ENCODE measurements at places on chromosomes 2 and 18.

- no peak for DNase-seq
Observed at GRCh38 chr2:108988076-108988795, 784 bp downstream of the EDAR start.

- no peak for DNase-seq
Observed at GRCh38 chr18:35045121-35045520, 3.9 kb downstream of the MAPRE2 start.

- no peak for DNase-seq
Observed at GRCh38 chr2:24452502-24452885, 38.6 kb upstream of the NCOA1 start.

- DNase-seq = no peak
Observed at GRCh38 chr18:60910534-60910933, 422.7 kb upstream of the CDH20 start.

DNA sequence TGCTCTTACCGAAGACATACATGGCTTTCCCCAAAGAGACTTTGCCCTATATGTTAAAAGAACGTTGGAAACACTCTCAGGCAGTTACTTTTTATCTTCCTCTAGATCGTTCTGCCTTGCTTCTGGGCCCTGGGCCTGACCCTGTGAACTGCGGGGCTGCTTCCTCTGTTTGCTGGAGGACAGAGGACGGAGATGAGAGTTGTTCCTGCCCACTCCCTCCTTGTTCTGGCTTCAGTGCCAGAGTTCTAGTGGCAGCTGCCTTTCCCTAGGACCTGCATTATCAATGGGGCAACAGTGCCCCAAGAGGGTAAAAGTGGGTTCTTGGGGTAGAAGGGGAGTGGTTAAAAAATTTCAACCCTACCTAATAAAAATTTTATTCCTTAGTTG lies 6.5 kb upstream of the FN1 start:
- no peak for DNase-seq

DNA sequence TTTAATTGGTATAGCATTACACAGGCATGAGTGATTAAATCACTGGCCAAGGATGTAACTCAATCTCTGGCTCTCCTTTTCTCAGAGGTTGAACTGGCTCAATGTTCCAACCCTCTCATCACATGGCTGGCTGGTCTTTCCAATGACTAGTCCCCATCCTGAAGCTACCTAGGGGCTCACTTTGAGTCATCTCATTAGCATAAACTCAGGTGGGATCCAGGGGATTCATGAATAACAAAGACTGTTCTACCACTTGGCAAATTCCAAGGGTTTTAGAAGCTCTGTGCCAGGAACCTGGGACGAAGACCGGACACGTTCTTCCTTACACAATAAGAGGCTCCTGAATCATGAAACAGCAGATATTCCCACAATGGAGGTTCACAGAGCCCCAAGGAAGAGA lies 145.0 kb upstream of the SPATS2L start:
- no peak for DNase-seq

DNA sequence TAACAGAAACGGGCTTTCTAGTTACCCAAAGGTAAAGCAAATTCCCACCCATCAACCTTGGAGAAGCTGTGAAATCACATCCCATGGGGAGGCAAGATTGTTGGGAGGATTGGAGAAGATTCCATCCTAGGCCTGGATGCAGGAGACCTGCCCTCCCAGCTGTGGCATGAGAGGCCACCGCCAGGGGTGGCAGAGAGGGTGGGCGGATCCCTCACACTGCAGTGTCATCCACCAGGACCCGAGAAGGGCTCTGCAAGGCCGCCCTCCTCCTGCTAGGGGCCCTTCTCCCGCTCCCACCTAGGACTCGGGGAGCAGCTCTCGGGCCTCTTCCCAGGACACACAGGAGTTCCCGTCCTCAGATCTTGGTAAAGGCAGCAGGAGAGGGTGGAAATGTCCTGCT lies 15.5 kb upstream of the ATG16L1 start:
- no peak for DNase-seq

GRCh38 chr18:61982475-61982874 lies 89.7 kb upstream of the RNF152 start:
- DNase-seq = no peak

DNA sequence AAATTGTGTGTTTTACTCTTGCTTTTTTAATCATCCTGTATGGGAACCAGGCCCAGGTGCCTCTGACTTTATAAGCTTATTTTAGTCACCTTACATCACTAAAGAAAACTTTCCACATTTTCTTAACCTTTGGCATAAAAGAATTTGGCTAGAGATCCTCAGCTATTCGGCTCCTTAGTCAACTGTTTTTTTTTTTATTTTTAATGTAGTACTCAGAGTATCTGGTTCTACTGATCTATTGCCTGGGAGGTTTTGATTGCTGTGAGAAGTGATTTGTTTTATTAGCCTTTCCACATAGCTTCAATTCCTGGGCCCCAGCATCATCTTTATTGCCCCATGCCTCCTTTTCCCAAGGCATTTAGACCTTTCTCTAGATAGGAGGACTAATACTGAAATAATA lies 121.0 kb downstream of the MYO1B start:
- no peak for DNase-seq

DNA sequence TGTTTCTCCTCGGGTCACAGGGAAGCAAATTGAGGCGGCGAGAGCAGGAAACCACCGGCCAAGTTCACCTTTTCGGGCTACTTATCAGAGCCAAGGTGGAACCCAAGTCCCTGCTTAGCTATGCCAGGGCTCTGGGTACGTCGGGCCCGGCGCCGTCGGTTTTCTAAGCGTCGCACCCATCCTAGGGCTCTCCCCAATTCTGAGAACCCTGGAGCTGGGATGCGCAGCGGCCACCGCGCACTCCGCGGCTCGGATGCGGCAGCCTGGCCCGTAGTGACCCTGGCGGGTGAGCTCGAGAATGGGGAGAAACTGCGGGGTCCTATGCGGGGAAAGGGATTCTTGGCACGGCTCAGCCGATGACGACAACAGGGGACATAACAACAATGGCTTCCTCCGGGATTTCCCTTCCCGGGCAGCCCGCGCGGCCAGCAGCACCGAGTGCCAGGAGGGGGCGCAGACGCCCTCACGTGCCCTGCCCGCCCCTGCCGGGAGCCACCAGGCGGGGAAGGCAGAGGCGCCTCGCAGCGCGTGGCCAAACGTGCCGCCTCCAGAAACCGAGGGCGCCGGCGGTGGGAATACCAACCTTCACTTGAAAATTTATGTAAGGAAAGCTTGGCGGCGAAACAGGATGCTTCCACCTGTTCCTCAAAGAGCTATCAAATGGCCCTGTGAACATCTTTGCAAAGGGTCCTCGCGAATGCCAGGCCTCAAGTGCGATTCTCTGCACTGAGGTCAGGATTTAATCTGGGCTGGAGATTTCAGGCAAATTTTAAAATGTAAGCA lies 2.1 kb upstream of the SLC30A3 start:
- peak; percentile 51 for DNase-seq

DNA sequence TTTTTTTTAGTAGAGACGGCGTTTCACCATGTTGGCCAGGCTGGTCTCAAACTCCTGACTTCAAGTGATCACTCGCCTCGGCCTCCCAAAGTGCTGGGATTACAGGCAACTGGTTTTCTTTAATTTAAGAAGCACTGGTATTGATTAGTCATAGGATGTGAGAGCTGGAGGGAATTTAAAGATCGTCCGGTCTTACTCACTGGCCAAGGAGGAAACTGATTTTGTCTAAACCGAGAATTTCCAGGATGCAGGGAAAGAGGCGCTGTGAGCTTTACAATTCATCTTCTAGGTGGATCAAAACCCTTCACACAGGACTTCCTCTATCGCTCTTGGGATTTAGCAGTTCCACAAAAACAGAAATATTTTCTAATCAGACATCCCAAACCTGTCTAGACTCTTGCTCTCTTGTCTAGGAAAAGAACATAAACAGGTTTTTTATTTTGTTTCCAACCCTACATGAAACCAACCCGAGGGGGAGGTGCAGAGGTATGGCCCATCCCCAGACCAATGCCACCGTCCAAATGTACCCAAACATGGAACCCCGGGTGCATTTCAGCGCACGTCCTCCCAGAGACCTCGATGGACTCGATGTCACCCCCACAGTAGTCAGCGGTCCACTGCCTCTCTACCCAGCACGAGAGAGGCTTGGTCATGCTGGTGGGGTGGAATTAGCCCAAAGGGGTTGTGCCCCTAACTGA lies 12.5 kb upstream of the TUBB6 start:
- DNase-seq = no peak

- DNase-seq = no peak
Observed at GRCh38 chr2:38093527-38094165, 17.7 kb upstream of the CYP1B1 start.

DNA sequence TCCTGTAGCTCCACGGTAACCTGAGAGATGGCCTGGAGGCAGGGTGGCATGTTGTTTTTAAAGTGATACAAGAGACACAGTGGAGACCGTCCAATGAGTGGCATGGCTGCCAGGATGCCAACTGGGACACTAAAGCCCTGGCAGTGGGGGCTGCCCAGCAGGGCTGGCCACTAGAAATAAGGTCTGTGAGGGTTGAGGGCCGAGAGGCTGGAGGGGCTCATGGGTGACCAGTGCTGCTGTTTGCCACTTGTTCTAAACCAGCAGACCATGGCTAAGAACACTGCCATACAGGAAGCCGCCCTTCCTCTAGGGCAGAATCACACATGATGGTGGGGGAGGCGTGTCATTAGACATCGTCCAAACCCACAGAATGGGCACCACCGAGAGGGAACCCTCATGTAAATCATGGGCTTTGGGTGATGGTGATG lies 71.9 kb downstream of the ALPK2 start:
- DNase-seq = no peak

- DNase-seq = no peak
Observed at GRCh38 chr2:102021779-102022178, 30.0 kb downstream of the IL1R2 start.

DNA sequence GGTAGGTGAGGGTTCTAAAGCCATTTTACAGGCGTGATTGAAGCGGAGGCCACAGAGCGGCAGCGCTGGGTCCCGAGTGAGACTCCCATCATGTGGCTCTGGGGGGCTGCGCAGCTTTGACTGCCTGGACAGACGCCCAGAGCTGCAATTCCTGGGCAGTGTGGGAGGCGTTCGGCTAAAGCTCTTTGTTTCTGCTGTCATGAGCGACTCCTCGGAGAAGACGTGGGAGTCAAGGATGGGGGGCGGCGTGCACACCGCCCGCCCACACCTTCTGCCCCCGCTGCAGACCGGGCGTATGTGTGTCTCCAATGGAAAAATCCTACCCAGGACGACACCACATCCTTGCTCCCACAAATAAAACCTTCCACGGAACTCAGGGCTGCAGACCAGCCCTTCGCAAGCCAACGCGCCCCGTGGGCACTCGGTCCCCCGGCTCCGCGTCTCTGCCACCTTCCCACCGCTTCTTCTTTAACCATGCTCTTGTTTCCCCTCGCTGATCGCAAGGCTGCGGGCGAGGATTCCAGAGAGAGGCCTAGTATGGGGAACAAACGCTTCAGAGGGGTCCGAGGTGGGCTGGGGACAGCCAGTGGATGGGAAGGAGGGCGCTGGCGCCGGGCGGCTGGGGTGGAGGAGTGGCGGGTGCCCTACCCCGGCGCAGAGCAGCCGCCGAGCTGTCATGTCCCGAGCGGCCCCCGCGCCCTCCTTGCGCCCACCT lies 680 bp upstream of the LBH start:
- no peak for DNase-seq

GRCh38 chr2:123723706-123724105 lies 301.4 kb upstream of the CNTNAP5 start:
- DNase-seq = no peak

- DNase-seq = peak; percentile 16
Observed at GRCh38 chr2:112646791-112647689, 1.3 kb downstream of the SLC20A1 start.

GRCh38 chr18:33838054-33838453 lies 260.0 kb downstream of the ASXL3 start:
- DNase-seq = no peak

DNA sequence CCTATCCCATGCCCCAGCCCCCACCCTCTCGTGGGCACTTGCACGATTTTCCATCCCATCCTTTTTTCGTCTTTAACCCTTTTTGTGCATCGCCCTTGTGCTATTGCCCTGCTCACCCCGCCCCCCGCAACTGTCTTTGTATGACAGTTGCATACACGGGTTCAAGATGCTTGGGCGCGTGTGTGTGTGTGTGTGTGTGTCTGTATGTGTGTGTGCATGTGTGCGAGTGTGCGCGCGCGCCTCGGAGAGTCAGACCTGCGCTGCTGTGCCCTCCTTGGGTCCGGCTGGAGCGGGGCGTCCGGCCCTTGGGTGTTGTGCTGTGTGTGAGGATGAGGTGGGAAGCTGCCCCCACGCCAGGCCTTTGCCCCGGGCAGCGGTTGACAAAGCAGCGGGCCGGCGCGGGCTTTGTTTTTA lies 230.7 kb downstream of the HAUS1 start:
- DNase-seq = no peak

- DNase-seq = no peak
Observed at GRCh38 chr2:46886268-46887027, 29.2 kb downstream of the MCFD2 start.

DNA sequence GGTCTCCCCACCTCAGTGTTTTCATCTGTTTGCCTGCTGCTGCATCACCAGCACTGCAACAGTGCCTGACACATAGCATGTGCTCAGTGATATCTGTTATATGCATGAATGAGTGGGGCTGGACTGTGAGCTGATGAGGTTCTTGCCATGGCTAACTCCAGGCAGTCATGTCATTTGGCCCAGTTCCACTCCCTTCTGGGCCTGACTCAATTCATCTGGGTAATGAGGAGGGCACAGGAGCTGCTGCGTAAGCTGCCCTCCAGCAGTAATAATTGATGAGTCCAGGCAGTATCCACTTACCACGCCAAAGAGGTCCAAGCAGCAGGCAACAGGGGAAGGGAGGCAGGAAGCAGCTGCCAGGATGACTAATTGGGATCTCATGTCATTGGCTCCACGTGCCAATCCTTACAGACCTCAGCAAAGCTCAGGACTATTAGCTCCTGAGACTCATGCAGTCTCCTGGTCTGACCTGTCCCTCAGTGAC lies 34.1 kb upstream of the MAT2A start:
- no peak for DNase-seq

GRCh38 chr2:81839780-81840179 lies 1535.2 kb upstream of the LRRTM1 start:
- no peak for DNase-seq

- DNase-seq = no peak
Observed at GRCh38 chr2:17107871-17108270, 410.4 kb downstream of the RAD51AP2 start.

- DNase-seq = no peak
Observed at GRCh38 chr2:200496696-200497095, 13.2 kb downstream of the KCTD18 start.

- DNase-seq = peak; percentile 56
Observed at GRCh38 chr2:216371721-216372702, at the start of gene MARCHF4. Gene MARCHF4 (minus strand): TSS chr2:216372483. CDS start chr2:216370260, 2,223 bp downstream.

DNA sequence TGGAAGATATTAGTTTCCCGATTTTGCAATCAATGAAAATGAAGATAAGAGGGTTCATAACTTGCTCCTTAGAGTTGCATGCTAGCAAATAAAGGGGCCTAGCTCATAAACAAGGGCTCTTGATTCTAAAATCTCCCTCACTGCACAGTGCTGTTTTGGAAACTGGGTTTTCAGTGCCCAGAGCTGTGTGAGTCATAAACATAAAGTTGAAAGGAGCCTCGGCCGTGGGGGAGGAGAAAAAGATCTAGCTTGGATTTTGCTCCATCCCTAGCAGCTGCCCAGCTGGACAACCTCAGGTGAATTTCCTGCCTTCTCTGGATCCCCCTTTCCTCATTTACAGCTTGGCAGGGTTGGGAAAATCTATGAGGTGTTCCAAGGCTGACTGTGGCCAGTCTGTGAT lies 42.5 kb downstream of the LYPD1 start:
- no peak for DNase-seq
